ENCODE measurements at places on chromosomes 11 and 22.

- no peak for DNase-seq
Measured at GRCh38 chr11:3128356-3129180, 36.5 kb downstream of the OSBPL5 start.

GRCh38 chr11:116980136-116980793 lies 118.0 kb downstream of the SIK3 start:
- no peak for DNase-seq

- DNase-seq, result no peak
Measured at GRCh38 chr11:46597609-46598219, 3.9 kb upstream of the AMBRA1 start.

DNA sequence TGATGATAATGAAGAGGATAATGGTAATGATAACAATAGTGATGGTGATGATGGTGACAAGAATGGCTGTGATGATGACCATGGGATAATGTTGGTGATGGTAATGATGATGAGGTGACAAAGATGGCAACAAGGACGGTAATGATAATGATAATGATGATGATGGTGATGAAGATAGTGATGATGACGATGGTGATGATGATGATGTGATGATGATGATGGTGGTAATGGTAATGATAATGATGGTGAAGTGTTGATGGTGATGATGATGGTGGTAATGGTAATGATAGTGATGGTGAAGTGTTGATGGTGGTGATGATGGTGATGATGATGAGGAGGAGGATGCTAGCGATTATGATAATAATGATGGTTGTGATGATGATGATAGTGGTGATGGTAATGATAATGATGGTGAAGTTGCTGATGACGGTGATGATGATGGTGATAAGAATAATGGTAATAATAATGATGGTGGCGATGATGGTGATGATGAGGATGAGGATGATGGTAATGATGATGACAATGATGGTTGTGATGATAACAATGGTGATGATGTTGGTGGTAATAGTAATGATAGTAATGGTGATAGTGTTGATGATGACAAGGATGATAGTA lies 54.7 kb upstream of the OPCML start:
- no peak for DNase-seq

Data from NCI-H82 (cell line).